ENCODE measurements at places on chromosomes 1 and 21. TPM values are rescaled to one million over a fixed set of nuclear protein-coding genes. Genes with fewer than 3 reads are reported as not detected.

NLRP3 gene
- total RNA-seq, result not detected

DNA sequence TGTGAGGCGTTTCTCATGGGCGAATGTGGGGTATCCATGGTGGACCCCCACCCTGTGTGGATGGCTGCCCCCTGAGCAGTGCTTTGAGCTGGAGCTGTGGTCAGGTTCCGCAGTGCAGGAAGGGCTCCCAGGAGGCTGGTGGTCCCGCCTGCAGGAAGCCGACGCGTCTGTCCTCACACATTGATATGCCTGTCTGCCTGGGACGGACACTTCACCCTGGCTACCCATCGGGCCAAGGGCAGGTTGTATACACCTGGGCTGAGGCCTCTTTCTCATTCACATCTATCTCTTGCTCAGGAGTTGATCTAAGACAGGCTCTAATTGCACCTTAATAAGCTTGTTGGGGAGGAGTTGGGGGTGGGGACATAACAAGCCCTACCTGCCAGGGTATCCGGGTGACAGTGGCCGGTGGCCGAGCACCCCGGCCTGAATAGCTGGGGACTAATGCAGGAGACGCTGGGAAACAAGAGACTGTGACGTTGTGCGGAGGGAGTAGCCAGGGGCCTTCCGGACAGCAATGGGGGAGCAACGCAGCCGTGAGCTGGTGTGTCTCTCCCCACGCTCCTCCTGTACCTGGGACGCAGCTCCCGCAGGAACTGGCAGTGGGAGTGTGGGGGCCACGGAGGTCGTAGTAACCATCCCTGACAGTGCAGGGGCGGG is 21.7 kb downstream of the PDXK start:
- no peak for DNase-seq

- DNase-seq, result no peak
Measured at GRCh38 chr1:34753163-34753562, 1.7 kb upstream of the GJB5 start.

ITGB2 gene
- 78.9 TPM for total RNA-seq

TTC22 gene
- total RNA-seq, result not detected

DNA sequence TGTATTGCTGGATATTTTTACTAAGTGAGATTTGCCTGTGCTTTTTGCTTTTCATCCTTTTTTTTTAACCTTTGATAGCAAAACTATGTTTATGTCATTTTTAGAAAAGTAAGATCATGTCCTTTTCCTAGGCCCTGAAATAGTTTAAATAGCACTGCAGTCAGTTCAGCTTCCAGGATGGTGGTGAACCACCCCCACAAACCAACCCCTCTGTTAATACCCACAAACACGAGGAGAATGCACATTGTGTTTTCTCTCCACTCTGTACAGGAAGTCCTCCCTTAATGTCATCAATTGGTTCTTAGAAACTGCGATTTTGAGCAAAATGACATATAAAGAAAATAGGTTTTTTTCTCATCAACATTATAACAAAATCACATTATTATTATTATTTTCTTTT is 117.7 kb upstream of the DSCAM start:
- DNase-seq, result no peak

- no peak for DNase-seq
Measured at GRCh38 chr1:153547560-153548551, 1.2 kb downstream of the S100A3 start.

C1orf141 gene
- total RNA-seq, result not detected

GRCh38 chr1:208242941-208243526 is 1.1 kb downstream of the PLXNA2 start:
- no peak for DNase-seq

DNA sequence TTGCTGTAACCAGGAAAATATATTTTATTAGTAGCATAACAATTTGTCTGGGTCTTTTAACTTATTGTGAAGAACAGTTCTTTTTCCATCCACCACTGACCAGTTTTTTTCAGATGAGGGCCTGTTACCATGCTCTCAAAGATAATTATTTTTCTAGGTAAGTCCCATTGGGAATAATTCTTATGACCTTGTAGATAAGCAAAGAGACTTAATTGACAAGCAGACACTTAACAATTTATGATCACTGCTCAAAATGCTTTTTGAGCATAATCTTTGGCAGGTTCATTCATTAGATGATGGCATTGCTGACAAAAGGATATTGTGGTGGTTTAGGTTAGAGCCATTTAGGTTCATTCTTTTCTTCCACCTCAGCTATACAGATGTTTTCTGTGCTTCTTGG is 6.6 kb downstream of the SNX27 start:
- no peak for DNase-seq

DNA sequence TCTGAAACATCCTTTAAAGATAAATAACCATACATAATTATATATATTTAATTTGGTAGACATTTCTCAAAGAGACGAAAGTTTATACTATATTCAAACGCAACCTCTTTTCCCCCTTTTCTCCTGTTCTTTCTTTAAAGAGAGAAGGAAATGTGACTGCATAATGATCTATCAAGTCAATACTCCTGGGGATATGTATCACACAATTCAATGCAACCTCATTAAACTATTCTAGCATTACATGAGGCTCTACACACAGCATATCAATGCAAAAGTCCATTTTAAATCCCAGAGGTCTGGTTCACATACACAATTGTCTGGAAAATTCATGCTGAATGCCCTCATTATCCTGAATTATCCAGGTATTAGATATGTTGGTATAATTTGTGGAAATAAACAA is 330.7 kb downstream of the LMX1A start:
- DNase-seq, result no peak

PHACTR4 gene
- total RNA-seq, result 44.9 TPM

- DNase-seq, result no peak
Measured at GRCh38 chr1:59667020-59667419, 147.7 kb upstream of the HOOK1 start.
